ENCODE measurements at places on chromosomes 1 and 21.

DNA sequence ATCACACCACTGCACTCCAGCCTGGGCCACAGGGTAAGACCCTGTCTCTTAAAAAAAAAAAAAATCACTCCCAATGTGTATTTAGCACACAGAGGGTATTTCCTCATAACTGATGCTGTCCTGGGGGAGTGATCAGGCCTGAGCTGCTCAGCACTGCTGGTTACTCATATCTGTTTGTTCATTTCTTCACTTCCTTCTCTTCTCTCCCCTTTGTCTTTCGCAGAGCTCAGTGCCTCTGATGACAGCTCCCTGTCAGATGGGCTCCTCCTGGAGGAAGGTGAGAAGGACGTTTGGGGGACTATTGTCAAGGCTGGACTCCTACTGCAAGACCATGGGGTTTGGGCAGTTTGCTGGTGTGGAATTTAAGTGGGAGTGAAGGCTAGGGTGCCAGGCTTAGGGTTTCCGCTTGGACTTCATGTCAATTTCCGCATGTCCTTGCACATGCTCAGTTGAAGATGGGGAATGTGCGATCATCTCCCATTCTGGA is 13.0 kb downstream of the INAVA start:
- no peak for DNase-seq

DNA sequence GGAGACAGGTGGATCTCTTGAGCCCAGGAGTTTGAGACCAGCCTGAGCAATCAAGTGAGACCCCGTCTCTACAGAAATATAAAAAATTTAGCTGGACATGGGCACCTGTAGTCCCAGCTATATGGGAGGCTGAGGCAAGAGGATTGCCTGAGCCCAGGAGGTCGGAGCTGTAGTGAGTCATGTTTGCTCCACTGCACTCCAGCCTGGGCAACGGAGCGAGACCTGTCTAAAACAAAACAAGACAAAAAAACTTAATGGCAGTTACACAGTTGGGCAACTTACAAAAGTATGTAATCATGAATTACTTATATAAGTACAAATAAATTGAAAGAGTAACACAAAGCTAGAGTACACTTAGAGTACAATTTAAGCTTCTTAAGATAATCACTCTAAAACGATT is 25.2 kb downstream of the RC3H1 start:
- DNase-seq: no peak

GRCh38 chr1:197557302-197557701 is 218.0 kb downstream of the DENND1B start:
- no peak for DNase-seq

- DNase-seq: no peak
Measured at GRCh38 chr1:213457186-213457585, 406.1 kb downstream of the RPS6KC1 start.

DNA sequence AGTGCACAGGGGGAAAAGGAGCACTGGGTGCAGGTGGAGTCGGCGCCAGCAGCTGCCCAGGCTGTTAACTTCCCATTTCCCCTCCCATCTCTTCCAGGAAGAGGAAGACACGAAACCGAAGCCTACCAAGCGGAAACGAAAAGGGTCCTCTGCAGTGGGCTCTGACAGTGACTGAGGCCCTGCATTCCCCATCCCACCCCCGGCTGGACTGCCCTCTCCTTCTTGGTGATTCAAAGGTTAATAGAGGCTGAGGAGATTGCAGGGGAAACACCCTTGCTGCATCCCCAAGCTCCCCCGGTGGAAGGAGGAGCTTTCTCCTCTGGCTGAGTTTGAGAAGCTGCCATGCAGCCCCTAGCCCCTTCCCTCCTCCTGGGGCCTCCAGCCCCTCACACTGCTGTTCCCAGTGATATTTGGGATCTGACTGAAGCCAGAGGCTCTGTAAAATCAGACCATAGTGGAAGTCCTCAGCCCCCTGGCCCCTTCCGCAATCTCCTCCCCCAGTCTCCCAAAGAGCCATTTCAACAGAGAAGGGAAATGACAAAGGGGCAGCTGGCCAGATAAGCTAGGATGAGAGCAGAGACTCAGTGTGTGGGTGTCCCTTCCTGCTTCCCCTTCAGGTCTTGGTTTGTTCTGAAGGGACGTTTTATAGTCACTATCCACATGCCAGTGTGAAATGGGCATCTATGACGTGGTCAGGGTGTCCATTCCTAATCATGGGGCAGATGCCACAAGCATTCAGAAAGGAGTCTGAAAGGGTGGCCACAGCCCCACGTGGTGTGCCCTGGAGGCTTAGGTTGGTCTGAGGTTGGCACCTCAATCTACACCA is 1.9 kb upstream of the SLC27A3 start:
- no peak for DNase-seq

DNA sequence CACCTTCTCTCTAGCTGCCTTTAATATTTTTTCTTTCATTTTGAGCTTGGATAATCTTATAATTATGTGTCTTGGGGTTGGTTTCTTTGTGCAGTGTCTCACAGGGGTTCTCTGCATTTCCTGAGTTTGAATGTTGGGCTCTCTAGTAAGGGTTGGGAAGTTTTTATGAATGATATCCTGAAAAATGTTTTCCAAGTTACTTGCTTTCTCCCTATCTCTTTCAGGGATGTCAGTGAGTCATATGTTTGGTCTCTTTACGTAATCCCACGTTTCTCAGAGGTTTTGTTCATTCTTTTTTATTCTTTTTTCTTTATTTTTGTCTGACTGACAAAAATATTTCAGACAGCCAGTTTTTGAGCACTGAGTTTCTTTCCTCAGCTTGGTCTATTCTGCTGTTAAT is 55.4 kb upstream of the CCDC190 start:
- DNase-seq: no peak

DNA sequence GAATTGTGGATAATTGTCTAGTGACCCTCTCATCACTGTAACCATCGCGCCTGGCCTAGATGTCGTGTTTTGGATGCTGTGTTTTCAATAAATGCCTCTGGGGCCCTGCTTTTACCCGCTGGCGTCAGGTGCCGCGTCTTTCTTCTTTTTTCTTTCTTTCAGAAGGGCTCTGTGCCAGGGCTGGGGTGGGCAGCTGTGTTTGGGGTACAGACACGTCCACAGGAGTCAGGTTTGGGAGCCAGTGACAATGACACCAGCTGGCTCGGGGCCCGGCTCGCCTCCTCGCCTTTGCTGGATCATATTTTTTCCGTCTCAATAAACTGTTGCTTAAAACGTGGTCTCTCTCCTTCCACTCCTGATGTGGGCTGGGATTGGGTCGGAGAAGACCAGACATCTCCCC is 16.1 kb downstream of the TMEM201 start:
- DNase-seq: no peak

- no peak for DNase-seq
Measured at GRCh38 chr1:216542741-216543140, 119.5 kb upstream of the USH2A start.

DNA sequence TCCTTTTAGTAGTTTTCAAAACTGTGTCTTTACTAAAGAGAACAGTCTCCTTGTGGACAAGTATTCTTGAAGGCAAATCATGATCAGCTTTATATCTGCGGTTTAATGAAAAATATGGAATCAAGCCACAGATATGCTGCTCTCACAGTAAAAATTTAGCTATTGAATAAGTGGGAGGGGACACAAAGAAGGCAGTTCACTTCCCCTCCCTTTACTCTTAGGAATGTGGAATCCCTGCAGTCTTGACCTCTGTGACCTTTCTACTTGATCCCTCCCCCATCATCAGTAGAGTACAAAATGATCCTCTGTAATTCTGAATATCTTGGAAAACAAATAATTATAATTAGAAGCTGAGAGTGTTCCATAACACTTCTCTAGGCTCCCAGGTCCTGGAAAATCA is 136.7 kb upstream of the HOOK1 start:
- DNase-seq: no peak

- DNase-seq: no peak
Measured at GRCh38 chr1:217614200-217614712, 16.6 kb downstream of the GPATCH2 start.

DNA sequence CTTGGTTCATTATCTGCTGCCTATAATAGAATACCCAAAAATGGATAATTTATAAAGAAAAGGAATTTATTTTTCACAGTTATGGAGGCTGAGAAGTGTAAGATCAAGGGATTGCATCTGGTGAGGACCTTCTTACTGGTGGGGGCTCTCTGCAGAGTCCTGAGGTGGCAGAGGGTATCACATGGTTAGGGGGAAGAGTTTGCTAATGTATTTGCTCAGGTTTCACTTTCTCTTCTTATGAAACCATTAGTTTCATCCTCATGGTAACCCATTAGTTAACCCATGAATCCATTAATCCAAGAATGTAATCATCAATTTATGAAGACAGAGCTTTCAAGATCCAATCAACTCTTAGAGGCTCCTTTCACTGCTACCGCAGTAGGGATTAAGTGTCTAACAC is 120.6 kb downstream of the DNM3 start:
- no peak for DNase-seq

GRCh38 chr1:218499011-218499691 is 154.0 kb downstream of the TGFB2 start:
- DNase-seq: no peak

GRCh38 chr21:15732290-15732995 is 2.7 kb downstream of the USP25 start:
- DNase-seq: no peak

GRCh38 chr1:92951141-92951582 is 10.1 kb downstream of the DIPK1A start:
- DNase-seq: no peak

DNA sequence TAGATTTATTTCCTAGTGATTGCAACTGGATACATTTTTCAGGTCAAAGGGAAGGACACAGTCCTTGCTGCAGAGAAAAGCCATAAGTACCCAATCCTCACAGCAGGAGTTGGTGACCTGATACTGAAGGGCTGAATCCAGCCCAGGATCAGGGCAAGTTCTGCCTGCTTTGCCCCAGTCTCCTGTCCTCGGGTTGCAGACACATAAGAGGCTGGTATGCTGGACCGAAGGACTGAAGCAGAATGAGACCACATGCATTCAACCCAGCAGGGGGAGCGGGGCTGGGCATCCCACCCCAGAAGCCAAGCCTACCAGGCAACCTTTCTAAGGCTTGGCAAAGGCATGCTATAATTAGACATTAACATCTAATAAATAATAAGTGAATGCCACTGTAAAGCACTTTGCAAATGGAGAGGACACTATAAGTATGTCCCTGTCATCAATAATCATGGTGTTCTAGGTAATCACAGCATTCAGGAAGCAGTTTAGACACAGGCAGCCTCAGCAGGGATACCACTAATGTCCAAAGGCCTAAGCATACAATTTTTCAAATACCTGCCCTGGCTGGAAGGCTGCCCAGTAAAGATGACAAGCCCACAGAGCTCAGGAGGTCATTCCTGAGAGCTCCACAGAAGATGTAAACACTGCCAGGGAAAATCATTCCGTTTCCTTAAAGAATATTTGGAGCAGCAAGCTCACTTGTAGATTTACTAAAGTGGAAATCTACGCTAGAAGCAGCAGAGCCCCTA is 47.6 kb downstream of the KRTAP19-8 start:
- DNase-seq: no peak

DNA sequence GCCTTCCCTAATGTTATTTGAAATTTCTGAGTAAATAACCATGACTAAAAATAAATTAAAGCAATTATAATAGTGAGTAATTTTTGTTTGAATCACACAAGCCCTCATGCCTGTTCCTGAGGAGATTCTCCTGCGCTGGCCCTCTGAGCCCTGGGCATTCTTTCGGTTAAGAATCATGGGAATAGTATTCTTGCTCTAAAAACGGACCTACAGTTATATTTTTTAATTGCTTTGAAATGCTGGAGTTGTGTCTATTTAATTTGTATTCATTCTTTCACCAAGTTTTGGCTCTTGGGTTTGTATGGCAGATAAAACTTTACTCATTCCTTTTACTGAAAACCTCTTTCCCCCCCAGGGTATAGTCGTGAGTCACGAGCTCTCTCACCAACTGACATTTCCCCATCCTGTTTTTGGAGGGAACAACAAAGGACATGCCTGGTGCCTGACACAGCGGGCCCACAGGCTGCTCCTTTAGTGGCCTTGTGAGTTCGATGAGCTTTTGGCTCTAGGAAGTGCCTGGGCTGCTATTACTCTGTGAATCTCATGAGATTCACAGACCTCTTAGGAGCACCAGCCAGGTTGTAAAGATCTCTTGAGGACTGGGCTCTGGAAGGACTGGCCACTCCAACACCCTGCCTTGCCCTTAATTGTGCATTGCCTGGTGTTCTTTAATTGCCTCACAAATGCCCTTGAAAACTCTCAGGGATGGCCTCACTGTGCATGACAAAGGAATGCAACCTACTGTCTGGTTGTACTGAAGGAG is 58.6 kb downstream of the DDR2 start:
- no peak for DNase-seq

DNA sequence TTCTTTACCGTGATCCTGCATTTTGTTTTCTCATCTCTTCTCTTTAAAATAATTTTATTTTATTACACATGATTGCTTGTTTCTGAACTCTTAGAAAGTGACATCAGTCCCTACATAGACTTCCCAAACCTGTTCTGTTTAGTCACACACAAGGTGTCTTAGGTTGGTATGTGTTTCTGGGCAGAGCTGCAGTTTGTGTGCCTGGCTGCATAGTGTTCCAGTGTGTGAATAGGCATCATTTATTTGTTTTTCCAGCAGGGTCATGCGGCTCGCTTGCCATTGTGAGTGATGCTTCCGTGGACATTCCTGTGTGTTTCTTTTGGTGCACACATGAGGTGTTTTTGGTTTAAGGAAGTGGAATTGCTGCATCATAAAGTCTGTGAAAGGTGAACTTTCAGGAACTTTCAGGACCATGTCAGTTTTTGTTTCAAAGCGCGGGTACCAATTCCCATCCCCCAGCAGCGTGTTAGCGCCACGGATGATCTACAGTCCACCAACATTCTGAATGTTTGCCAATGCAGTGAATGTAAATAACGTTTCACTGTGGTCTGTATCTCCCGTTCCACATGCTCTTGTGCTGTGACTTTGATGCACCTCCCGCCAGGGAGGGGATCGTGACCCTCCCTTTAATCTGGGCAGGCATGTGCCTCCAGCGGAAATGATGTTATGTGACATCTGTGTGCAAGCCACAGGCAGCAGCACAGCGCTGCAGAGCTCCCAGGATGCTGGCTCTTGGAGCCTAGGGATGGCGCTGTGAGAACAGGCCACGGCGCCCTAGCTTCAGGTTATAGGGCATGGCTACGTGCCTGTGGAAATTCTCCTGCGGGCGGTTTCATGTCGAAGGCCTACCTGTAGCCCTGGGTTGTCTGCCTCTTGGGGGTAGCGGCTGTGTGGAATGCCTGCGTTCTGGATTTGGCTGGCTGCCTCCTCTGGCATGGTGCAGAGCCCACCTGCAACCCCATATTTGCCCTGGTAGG is 144.6 kb upstream of the COL6A1 start:
- no peak for DNase-seq

DNA sequence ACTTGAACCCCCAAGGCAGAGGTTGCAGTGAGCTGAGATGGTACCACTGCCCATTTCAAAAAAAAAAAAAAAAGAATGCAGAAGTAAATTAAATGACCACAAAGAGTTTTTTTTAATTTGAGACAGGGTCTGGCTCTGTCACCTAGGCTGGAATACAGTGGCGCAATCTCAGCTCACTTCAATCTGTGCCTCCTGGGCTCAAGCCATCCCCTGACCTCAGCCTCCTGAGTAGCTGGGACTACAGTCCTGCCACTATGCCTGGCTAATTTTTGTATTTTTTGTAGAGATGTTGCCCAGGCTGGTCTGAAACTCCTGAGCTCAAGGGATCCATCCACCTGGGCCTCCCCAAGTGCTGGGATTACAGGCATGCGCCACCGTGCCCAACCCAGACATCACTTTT is 20.2 kb upstream of the GPR157 start:
- no peak for DNase-seq
